Right atrium auricular region (tissue), 2 donors: ENCODE measurements at places on chromosomes 6 and 20. TPM values are rescaled to one million over a fixed set of nuclear protein-coding genes. Genes with fewer than 3 reads are reported as not detected.

Gene AVP
- not detected for total RNA-seq

Gene GCNT2
- 3.3 TPM for total RNA-seq

Gene NKX2-2
- total RNA-seq = not detected

Gene CDSN
- total RNA-seq = not detected

Gene SLCO4A1
- total RNA-seq = 13.4 TPM

Gene EYA4
- total RNA-seq = 16.2 TPM

Gene ZC2HC1B
- total RNA-seq = not detected

Gene PSORS1C2
- not detected for total RNA-seq

Gene IPCEF1
- 0.93 TPM for total RNA-seq

Gene TFAP2C
- total RNA-seq = 0.37 TPM

Gene DEF6
- total RNA-seq = 1.4 TPM

Gene TNFRSF21
- total RNA-seq = 12.1 TPM

Gene HDDC2
- total RNA-seq = 85.7 TPM

Gene HLA-DOA
- total RNA-seq = 2.6 TPM

Gene MOXD1
- total RNA-seq = 9.3 TPM
